ENCODE measurements at places on chromosomes 16 and 17. TPM values are rescaled to one million over a fixed set of nuclear protein-coding genes. Genes with fewer than 3 reads are reported as not detected.

DNA sequence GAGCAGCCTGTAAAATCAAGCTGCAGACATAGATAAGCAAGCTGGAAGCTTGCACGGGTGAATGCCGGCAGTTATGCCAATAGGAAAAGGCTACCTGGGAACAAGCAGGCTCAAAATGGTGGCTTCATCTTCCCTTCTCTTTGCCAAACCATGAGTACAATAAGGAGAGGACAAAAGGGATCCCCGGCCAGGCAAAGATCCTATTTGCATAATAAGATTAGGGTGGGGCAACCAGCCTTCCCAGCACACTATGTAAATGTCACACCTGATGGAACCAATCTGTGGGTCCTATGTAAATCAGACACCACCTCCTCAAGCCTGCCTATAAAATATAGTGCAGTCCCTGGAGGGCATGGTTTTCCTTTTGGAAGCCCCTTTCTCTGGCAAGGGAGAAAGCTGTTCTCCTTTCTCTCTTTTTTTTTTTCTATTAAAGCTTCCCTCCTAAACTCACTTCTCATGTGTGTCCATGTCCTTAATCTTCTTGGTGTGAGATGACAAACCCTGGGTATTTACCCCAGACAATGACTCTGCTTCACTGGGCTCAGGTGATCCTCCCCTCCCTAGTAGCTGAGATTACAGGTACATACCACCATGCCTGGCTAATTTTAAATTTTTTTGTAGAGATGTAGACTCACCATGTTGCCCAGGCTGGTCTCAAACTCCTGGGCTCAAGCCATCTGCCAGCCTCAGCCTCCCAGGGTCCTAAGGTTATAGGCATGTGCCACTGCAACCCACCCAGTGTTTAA is 44.2 kb downstream of the PSMD12 start:
- DNase-seq = no peak

- no peak for DNase-seq
These were observed 61.5 kb downstream of the BMERB1 start for GRCh38 chr16:15495898-15496297.

DNA sequence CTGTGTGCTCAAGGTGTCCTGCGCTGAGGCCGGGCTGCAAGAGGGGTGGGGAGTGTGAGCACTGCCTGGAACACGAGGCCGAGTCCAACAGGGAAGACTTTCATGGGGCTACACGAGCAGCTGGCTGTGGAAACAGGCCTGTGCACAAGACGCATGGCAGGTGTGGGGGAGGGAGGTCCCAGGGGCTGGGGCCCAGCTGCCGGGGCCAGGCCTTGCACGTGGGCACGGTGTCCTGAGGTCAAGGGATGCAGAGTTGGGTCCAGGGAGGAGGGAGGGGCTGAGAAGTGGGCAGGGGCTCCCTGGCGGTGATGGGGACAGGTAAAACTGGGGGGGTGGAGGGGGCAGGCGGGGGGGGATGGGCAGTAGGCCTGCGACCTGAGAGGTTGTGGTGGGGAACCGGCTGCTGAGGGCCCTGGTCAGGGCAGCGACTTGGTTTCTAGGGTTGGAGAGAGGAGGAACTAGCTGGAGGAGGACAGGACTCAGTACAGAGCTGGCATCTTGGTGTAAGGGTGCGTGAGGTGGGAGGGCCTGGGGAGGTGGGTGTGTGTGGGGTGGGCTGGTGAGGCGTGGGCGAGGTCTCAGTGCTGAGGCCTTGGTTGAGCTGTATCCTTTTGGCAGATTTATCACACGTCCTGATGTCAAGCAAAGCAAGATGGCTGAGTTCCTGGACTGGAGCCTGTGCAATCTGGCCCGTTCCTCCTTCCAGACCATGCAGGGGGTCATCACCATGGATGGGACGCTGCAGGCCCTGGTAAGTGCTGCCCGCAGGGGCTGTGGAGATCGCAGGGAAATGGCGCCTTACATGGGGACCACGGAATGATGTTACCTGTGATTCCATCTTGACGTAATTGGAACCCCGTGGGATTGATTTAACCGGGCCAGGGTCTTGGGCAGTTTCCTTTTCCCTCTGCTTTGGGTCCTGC is 29.4 kb downstream of the TBCD start:
- DNase-seq = no peak

KRTAP9-4 gene
- polyA plus RNA-seq = not detected

- no peak for DNase-seq
These were observed 44.0 kb downstream of the ANKRD11 start for GRCh38 chr16:89446136-89446974.

TP53TG3B gene
- not detected for polyA plus RNA-seq

HSD17B2 gene
- polyA plus RNA-seq = 2.0 TPM

CTRB1 gene
- polyA plus RNA-seq = not detected

DNA sequence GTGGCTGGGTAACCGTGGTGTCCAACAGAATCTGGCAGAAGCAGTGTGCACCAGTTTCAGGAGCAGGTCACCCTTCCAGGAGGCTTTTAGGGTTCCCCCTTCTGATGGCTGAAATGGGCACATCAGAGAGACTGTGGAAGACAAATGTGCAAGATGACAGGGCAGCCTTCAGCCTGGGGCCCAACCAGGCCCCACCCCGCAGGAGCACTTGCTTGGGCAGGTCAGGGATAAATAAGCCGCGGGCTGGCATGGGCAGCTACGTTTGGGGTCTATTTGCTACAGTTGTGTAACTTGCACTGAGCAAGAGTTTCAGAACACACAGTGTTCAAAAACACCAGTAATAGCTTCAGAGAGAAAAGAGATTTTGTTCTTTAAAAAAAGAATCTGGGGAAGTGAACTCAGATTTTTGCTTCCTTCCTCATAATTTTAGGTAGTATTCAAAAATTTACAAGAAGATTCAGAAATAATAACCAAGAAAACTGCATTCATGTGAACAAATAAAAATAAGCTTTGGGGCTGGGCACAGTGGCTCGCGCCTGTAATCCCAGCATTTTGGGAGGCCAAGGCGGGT is 44.9 kb upstream of the BAHCC1 start:
- DNase-seq = no peak

- DNase-seq = peak; percentile 90
These were observed 10.3 kb downstream of the LYRM1 start for GRCh38 chr16:20910781-20911321.

CDH11 gene
- 2.7 TPM for polyA plus RNA-seq

NDRG4 gene
- polyA plus RNA-seq = 1.6 TPM

DNA sequence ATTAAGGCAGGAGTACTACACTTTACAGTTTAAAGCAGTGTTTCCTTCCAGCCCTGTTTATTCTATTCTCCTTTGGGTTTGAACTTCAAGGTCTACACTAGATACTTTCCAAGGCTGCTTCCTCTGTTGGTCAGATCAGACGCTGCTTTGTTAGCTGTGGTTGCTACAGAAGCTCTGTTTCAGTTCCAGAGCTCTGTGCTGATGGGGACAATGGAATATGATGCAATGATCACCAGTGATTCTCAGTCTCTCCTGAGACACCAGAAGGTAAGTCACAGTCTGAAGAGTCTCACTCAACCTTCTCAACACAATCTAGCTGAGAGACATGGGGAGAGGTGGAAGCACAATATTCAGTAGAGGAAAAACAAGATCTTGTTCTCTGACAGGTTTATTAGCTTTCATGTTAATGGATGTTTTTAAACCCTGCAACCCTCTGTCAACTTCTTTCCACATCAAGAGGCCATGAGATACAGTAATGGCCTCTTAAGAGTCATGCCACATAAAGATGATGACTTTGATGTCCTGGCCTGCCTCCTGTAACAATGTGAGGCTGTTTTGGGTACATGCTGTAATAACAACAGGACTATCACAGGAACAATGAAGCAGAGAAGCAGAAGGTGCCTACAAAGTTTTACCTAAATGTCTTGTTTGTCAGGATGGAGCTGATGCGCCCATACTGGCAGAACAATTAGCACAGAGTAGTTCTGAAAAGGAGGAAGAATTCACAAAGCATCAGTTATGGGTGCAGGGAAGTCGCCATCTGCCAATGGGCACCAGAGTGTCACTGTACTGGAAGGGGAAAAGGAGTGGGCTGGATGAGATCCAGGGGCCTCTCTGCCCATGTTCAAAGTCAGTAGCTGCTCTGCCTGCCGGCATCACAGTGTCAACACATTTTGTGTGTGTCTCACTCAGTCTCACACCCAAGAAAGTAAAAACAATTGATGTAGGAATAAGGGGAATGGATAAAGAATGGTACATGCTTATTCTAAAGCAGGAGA is 33.4 kb downstream of the PSME3IP1 start:
- no peak for DNase-seq

ODAD4 gene
- polyA plus RNA-seq = 0.87 TPM

GRCh38 chr16:82083710-82084353 is 48.8 kb downstream of the HSD17B2 start:
- DNase-seq = no peak

ABCC12 gene
- not detected for polyA plus RNA-seq

GRCh38 chr17:43637563-43638323 is 24.0 kb downstream of the MEOX1 start:
- no peak for DNase-seq

DNA sequence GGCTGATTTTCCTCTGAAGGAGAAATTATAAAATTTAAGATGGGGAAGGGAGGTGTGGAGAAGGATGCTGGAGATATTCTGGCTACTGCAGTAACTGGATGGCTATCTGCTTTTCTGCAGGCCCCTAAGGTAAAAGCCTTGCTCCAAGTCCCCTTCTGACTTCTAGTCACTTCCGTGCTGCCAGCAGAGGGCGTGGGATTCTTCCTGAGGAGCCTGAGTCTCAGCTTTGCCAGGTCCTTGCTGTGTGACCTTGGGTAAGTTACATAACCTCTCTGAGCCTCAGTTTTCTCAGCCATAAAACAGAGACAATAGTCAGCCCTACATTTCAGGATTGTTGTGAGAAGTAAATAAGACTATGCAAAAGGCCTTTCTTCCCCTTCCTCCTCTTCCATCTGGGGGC is 24.3 kb upstream of the TMEM220 start:
- no peak for DNase-seq

- no peak for DNase-seq
These were observed 41.5 kb upstream of the CDH5 start for GRCh38 chr16:66324815-66325515.

DNA sequence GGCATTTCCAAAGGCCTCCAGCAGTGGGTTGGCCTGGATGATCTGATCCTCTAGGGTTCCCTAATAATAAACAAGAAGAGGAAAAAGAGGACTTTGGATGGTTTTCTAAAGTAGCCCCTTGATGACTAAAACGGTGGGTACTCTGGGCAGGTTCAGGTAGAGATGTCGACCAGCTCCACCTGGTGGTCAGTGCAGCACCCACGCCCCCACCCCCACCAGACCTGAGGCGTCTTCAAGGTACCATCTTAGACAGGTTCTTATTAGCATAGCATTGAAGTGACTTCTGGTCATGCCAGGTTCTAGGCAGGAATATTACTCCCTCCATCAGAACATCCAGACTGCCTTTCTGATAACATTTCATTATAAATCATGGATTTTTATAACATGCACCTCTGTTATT is 15.0 kb downstream of the MYH13 start:
- DNase-seq = no peak

- no peak for DNase-seq
These were observed 31.8 kb downstream of the BBS2 start for GRCh38 chr16:56488035-56488434.

- no peak for DNase-seq
These were observed 4.3 kb upstream of the PABPN1L start for GRCh38 chr16:88870608-88871348.

GEMIN4 gene
- 30.6 TPM for polyA plus RNA-seq

DNA sequence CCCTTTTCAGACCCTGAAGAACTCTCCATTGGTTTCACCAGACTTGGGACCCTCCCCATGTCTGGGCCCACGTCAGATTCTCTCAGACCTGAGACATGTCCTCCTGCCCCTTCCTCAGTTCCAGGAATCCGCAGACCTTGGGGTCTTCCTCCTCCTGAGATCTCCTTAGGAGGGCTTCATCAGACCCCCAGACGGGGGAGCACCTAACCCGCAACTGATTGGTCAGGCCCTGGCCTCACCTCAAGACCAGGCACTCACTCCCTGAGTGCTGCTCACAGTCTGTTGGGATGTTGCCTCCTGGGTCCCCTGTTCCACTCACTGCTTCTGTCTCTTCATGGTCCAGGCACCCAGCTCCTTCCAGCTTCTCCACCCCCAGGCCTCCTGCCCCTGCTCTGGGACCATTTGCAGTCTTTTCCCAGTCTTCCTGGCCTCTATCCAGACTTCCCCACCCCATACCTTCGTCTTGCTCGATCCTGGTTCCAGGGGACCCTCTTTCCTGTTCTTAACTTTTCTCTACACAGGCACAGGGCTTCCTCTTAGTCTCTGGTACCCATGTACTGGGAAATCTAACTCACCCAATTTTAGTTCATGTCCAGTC is 1.2 kb downstream of the GID4 start:
- DNase-seq = no peak

DNA sequence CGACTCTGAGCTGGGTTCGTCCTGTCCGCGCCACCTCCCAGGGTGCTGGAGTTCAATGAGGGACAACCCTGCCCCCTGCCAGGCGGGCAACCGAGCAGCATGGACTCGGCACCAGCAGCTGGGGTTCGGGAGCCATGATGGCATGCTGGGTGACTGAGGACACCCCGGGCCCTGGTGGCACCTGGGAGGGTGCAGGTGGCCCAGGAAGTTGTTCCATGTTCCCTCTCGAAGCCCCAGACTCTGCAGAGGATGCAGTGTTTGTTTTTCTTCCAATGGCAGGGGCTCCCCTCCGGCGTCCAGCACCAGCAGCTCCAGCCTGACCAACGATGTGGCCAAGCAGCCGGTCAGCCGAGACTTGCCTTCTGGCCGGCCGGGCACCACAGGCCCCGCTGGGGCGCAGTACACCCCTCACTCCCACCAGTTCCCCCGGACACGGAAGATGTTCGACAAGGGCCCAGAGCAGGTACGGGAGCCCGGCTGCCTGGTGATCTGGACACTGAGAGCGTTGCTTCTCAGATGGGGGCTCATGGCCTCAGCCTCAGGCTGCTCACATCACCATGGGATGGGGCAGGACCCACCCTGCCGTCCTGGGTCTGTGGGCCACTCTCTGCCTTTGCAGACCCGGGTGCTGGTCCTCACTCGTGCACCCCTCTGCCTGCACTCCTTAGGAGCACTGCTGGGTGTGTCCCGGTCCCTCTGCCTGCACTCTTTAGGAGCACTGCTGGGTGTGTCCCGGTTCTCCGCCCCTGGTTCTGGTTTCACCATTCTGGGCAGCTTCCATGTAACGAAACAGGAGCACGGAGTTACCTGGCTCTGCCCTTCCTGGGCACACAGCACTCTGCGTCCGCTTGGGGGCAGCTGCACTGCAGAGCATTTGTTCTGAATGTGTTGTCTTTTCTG is 68.2 kb upstream of the CHMP6 start:
- no peak for DNase-seq

Data from foreskin keratinocyte (primary cell).